Karpas-422 (cell line): ENCODE measurements at places on chromosomes 7 and 10. TPM values are rescaled to one million over a fixed set of nuclear protein-coding genes. Genes with fewer than 3 reads are reported as not detected.
A peak's percentile ranks its signal among the peaks of the same experiment; 100 is the strongest.

DNA sequence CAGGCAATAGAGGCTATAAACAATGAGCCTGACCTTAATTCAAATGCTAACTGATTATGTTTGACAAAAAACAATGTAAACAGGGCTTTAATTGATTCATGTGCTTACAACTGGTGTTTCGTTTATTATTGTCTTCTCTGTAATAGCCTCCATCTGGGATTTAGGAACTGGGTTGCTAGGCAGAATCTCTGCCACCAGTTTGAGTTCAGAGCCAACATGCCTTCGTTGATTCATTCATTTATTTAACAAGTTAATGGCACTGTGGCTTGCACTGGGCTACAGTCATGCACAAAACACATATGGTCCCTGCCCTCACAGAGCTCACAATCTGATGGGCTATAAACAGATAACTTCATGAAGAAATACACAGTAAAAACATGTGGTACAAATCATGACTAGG lies 19.6 kb upstream of the CDHR3 start:
- H3K27ac ChIP-seq: no peak overlapping the region
- no peaks in the 10 kb centered on the region for H3K27me3 ChIP-seq
- no peaks in the 10 kb centered on the region for H3K36me3 ChIP-seq

Gene SLC39A12
- not detected in 2 replicates for total RNA-seq

Gene OR2A5
- not detected in 2 replicates for total RNA-seq

Gene PLEKHS1
- total RNA-seq: not detected in 2 replicates

Gene ACSM6
- not detected in 2 replicates for total RNA-seq

DNA sequence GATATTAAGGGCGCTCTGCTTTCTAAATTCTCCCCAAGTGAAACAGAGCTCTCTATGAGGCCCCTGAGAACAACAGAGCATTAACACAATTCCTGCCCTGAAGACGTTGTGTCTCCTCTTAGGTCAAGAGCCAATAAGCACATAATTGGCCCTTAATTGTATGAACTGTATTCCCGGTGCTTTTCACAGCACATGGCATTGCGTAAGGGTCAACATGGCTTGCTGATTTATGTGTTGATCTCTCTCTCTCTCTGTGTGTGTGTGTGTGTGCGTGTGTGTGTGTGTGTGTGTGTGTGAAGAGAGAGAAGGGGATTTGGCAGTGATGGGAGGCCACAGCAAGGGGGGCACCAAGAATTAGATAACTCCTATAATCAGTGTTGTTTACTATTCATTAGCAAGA lies 40.5 kb downstream of the LYZL1 start:
- H3K27ac ChIP-seq: no peak overlapping the region
- no peaks in the 10 kb centered on the region for H3K4me1 ChIP-seq
- H3K4me3 ChIP-seq: no peak overlapping the region
- H3K36me3 ChIP-seq: no peaks in the 10 kb centered on the region

Gene ACADSB
- 5.8 and 7.8 TPM in 2 replicates for total RNA-seq

Gene SSC4D
- total RNA-seq: not detected in 2 replicates

DNA sequence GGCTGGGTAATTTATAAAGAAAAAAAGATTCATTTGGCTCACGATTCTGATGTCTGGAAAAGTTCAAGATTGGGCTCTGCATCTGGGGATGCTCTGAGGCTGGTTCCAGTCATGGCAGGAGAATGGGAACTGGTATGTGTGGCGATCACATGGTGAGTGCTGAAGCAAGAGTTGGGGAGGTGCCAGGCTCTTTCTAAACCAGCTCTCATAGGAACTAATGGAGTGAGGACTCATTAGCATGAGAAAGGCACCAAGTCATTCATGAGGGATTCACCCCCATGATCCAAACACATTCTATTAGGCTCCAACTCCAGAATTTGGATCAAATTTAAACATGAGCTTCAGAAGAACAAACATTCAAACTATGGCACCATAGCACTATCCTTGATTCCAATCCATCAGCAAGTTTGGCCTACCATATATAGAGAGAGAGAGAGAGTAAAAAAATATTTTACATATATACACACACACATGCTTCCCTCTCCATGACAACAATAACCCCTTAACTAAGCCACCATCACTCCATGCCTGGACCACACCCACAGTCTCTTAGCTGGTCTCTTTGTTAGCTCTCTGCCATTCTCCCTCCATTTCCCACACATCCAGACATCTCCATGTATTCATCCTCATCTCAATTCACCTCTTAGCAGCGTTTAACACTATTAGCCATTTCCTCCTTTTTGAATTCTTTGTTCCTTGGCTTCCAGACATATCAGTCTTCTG lies 57.9 kb downstream of the NPY start:
- no peak overlapping the region for H3K27ac ChIP-seq
- no peaks in the 10 kb centered on the region for H3K36me3 ChIP-seq
- H3K27me3 ChIP-seq: no peaks in the 10 kb centered on the region
- H3K4me1 ChIP-seq: no peaks in the 10 kb centered on the region
- DNase-seq: no peak
- no peak overlapping the region for H3K4me3 ChIP-seq

DNA sequence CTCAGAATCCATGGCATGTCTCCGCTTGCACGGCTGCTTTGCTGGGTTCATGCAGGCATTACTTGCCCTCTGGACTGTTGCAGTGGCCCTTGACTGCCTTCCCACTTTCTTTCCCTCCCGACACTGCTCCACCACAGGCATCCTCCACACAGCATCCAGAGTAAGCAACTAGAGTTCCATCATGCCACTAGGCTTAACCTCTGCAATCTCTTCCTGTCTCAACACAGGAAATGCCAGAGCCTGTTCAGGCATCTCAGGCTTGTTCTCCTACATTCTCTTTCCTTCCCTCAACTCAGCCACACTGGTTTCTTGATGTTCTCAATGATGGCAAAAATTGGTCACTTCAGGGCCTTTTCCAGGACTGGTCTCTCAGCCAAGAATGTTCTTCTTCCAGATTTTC lies 284.5 kb upstream of the KLF6 start:
- DNase-seq: no peak
- H3K27me3 ChIP-seq: no peaks in the 10 kb centered on the region; the same call in 1 of the 2 replicates
- no peak overlapping the region for H3K27ac ChIP-seq
- no peaks in the 10 kb centered on the region for H3K36me3 ChIP-seq
- no peaks in the 10 kb centered on the region for H3K4me1 ChIP-seq

DNA sequence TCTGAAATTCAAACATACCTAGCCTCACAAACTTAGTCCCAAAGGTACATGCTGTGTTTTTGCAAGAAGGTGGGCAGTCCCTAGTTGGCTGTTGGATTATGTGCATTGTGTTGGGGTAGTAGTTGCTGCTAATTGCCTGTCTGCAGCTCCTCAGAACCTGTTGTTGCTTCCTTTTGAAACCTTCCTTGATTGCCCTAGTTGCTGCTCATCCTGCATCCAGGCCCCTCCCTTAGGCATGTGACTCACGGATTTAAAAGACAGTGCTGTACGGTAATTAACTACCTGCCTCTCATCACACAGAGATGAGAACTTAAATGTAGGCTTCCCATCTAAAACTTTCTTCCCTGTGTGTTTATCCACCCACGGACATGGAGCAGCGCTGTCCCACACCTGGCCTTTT lies 67.7 kb downstream of the BMPR1A start:
- no peaks in the 10 kb centered on the region for H3K27me3 ChIP-seq
- no peak overlapping the region for H3K4me3 ChIP-seq
- no peaks in the 10 kb centered on the region for H3K36me3 ChIP-seq
- no peak for DNase-seq

- no peak overlapping the region for H3K4me3 ChIP-seq
- H3K27me3 ChIP-seq: no peaks in the 10 kb centered on the region
- no peak for DNase-seq
- no peaks in the 10 kb centered on the region for H3K36me3 ChIP-seq
These were observed 2.3 kb downstream of the PRXL2A start for GRCh38 chr10:80410578-80411145.

DNA sequence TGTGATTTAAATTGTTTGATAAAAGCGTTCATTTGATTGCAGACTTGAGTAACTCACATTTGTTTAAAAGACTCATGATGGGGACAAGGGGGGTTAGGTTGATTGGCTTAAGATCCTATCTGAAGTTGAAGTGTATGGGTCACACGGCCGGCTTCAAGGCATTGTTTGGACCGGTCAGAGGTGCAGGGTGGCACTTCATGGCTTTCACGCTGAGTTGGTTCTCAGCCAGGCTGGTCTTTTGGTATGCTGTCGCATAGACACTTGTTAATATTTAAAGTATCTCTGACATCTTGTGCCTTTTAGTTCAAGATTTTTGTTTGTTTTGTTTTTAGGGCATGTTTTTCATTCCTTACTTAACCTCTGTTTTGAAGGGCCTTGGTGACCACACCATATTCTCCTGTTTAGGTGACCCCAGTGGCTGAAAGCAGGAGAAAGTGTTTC lies 58.1 kb downstream of the CCNY start:
- H3K27me3 ChIP-seq: no peaks in the 10 kb centered on the region
- no peaks in the 10 kb centered on the region for H3K4me1 ChIP-seq
- H3K36me3 ChIP-seq: no peaks in the 10 kb centered on the region
- no peak overlapping the region for H3K4me3 ChIP-seq
- H3K27ac ChIP-seq: no peak overlapping the region

GRCh38 chr7:39937366-39938153 lies 12.5 kb upstream of the CDK13 start:
- H3K36me3 ChIP-seq: no peaks in the 10 kb centered on the region
- H3K27me3 ChIP-seq: no peaks in the 10 kb centered on the region
- H3K27ac ChIP-seq: no peak overlapping the region
- no peak overlapping the region for H3K4me3 ChIP-seq

DNA sequence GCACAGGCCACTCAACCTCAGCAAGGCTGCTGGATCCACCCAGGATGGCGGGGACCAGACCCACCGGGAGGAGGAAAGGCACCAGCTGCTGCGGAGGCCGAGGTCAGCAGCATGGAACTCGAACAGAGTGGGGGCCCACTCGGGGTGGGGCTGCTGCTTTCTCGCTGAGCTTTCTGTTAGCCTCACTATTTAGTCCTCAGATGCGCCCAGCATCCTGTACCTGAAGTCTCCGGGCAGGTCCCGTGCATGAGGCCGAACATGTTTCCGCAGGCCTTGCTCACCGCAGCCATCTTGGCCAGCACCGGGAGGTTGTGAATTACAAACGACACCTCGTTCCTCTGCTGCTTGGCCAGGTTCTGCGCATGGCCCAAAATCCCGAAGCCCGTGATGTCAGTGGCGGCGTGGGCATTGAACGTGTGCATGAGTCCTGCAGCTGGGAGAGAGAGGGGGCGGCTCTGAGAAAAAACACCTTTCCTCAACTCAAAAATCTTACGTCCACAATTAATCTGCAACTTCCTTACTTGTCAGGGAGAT lies 22.8 kb upstream of the PHYH start:
- H3K27me3 ChIP-seq: no peaks in the 10 kb centered on the region
- H3K36me3 ChIP-seq: peaks cover 34% of the 10 kb centered on the region
- H3K4me1 ChIP-seq: no peaks in the 10 kb centered on the region
- H3K4me3 ChIP-seq: no peak overlapping the region
- no peak overlapping the region for H3K27ac ChIP-seq

Gene EBLN1
- total RNA-seq: not detected in 2 replicates

DNA sequence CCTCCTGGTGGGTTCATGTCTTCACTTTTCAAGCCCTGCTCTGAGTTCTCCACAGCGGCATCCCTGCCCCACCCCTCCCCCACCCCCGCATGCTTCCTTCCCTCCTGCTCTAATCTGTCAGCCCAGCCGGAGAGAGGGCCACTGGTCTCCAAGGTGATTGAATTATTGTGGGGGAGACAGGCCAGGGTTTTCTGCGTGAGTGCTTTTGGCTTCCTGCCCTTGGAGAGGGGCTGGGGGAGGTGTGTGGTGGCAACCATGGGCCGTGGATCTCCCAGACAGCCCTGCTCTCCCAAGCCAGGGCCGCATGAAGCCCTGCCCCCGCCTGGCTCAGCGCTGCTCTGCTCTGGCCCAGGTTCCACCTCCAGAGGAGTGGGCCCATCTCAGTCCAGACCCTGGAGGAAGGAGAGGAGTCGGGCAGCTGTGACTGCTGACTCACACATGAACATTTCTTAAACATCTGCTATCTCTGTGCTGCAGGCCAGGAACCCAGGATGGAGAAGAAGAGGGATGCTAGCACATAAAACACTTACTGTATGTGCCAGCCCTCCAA lies 109.9 kb downstream of the ZMIZ1 start:
- H3K36me3 ChIP-seq: no peaks in the 10 kb centered on the region
- H3K27me3 ChIP-seq: no peaks in the 10 kb centered on the region
- no peak overlapping the region for H3K4me3 ChIP-seq
- no peak overlapping the region for H3K27ac ChIP-seq

Gene EPHB4
- 9.3 and 21.6 TPM in 2 replicates for total RNA-seq

GRCh38 chr7:91089382-91089963 lies 174.8 kb upstream of the FZD1 start:
- peak overlapping the region; percentile 74; the same call in 1 of the 2 replicates for H3K27ac ChIP-seq
- H3K4me1 ChIP-seq: peaks cover 28% of the 10 kb centered on the region
- H3K27me3 ChIP-seq: no peaks in the 10 kb centered on the region
- no peak overlapping the region for H3K4me3 ChIP-seq
